NCI-H187 treated with DMSO at 0.1 percent for 48 hours (cell line): ENCODE measurements at places on chromosomes 4 and X.

DNA sequence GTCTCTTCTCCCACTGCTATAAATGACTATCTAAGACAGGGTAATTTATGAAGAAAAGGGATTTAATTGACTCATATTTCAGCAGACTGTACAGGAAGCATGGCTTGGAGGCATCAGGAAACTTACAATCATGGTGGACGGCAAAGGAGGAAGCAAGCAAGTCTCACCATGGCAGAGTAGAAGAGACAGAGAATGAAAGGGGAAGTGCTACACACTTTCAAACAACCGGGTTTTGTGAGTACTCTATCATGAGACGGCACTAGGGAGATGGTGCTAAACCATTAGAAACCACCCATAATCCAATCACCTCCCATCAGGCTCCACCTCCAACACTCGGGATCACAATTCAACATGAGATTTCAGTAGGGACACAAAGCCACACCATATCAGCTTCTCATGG is 11.1 kb downstream of the UBE2NL start:
- no peak for DNase-seq

GRCh38 chr4:122906859-122907305 is 15.5 kb downstream of the NUDT6 start:
- DNase-seq, result no peak

DNA sequence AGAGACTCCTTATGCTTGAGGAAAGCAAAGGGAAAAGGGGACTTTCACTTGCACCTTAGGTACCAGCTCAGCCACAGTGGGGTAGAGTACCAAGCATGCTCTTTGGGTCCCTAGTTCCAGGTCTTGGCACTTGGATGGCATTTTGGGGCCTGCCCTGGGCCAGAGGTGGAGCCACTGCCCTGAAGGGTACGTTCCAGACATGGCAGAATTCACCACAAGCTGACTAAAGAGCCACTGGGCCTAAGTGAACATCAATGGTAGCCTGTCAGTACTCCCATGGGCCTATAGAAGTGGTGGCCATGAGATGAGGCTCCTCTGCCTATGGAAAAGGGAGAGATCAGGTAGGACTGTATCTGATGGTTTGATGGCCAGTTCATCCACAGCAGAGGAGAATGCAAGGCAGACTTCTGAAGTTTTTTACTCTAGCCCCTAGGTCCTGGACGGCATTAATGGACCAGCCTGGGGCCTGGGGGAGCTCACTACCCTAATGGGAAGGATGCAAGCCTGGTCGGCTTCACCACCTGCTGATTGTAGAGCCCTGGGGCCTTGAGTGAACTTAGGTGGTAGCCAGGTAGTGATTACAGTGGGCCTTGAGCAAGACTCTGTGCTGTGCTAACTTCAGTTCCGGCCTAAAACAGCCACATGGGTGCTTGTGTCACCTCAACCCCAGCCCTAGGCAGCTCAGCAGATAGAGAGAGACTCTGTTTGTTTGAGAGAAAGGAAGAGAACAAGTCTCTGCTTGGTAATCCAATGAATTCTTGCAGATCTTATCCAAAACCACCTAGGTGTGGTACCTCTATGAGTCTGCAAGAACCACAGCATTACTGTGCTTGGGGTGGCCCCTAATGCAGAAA is 19.8 kb upstream of the HSFX4 start:
- no peak for DNase-seq

DNA sequence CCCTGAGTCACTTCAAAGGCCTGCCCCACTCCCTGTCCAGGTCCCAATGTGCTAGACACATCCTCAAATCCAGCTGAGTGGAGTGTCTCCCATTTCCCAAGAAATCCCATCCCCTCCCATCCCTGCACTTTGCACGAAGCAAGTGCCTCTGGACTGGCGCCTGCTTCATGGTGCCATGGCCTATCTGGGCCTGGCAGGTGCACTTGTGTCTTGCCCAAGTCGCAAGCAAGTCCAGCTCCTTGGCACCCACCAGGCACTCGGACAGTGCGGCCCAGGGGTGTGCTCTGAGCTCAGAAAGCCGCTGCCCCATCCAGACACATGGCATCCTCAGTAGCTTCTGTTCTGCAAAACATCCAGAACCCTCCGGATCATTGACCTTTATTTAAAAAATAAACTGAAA is 97.4 kb downstream of the DCTD start:
- no peak for DNase-seq

DNA sequence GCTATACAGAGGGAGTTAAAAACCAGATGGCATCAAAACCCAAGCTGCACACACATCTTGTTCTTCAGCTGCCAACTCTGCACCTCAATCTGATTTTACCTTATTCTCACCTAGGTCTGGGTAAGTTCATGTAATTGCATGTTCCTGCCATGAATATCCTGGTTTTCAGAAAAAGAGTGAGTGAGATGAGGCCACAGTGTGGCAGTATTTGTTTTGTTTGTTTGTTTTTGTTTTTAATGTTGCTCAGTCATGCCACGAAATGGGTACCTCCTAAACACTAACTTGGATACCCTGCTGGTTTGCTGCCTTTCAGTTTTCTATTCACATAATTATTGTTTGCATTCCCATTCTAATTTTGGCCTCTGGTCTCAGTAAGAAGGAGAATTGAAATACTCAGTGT is 22.5 kb downstream of the TMEM164 start:
- no peak for DNase-seq

- DNase-seq, result no peak
Observed at GRCh38 chr4:184817494-184818215, 8.1 kb downstream of the ACSL1 start.
